Thoracic aorta endothelial cell (primary cell): ENCODE measurements at places on chromosomes 11 and 22. TPM values are rescaled to one million over a fixed set of nuclear protein-coding genes. Genes with fewer than 3 reads are reported as not detected.

RAB38 gene
- 5.1 and 8.6 TPM in 2 replicates for total RNA-seq

HBD gene
- not detected in 2 replicates for total RNA-seq

SMTNL1 gene
- total RNA-seq, result not detected in 2 replicates

POTEH gene
- not detected in 2 replicates for total RNA-seq

MOGAT2 gene
- not detected in 2 replicates for total RNA-seq

SCN2B gene
- total RNA-seq, result not detected in 2 replicates

SAA1 gene
- total RNA-seq, result not detected in 2 replicates

TMEM191B gene
- not detected in 2 replicates for total RNA-seq

FADS2 gene
- 254 and 468 TPM in 2 replicates for total RNA-seq

RAB3IL1 gene
- 1.0 and 1.6 TPM in 2 replicates for total RNA-seq

BAIAP2L2 gene
- 0.22 and 0.40 TPM in 2 replicates for total RNA-seq

NOX4 gene
- total RNA-seq, result 24.9 and 34.9 TPM in 2 replicates

SLC7A4 gene
- not detected in 2 replicates for total RNA-seq

C11orf42 gene
- total RNA-seq, result not detected in 2 replicates

SLC22A25 gene
- total RNA-seq, result not detected in 2 replicates

SART1 gene
- total RNA-seq, result 30.9 and 35.9 TPM in 2 replicates

BARX2 gene
- not detected in 2 replicates for total RNA-seq

PTPN5 gene
- total RNA-seq, result not detected in 2 replicates

MUC5AC gene
- total RNA-seq, result not detected in 2 replicates

OR51B2 gene
- not detected in 2 replicates for total RNA-seq

IFITM2 gene
- total RNA-seq, result 72.5 and 210 TPM in 2 replicates

INS gene
- total RNA-seq, result not detected in 2 replicates

BIRC3 gene
- 3.1 and 3.4 TPM in 2 replicates for total RNA-seq

GAB4 gene
- not detected in 2 replicates for total RNA-seq

MPEG1 gene
- not detected in 2 replicates for total RNA-seq

MUC6 gene
- not detected in 2 replicates for total RNA-seq

TCN2 gene
- total RNA-seq, result 33.7 and 52.9 TPM in 2 replicates
